Activated naive CD4-positive, alpha-beta T cell treated with anti-CD3 and anti-CD28 coated beads for 36 hours (primary cell): ENCODE measurements at places on chromosomes 1 and 21. TPM values are rescaled to one million over a fixed set of nuclear protein-coding genes. Genes with fewer than 3 reads are reported as not detected.

The ERICH3 gene
- not detected for total RNA-seq

DNA sequence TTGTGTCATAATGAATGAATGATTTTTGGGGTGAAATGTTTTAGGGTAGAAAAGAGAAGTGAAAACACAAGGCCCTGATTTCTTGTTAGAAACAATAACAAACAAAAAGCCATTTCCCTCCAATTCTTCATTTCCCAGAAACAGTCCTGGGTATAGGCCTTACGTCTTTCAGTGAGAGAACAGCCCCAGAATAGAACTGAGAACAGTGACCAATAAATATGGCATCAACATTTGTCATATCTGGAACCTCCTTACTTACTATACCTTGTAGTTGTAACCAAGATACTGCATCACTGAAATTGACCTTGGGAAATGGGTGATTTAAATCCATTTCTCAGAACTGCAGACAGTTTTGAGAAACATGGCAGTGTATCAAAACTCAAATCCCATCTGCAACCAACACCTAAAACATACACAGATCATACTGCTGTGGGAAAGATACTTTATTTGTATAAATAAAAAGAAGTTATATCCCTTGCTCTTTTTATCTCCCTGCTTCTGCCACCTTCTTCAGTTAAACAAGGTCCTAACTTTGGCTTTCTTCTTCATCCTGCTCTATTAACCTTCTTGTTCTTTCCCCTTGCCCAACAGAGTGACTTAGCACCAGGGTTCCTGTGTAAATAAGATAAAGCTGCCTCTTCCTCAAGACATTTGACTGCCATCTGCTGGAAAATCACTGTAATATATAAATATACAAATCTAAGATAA is 19.5 kb downstream of the XKR8 start:
- no peak for DNase-seq

DNA sequence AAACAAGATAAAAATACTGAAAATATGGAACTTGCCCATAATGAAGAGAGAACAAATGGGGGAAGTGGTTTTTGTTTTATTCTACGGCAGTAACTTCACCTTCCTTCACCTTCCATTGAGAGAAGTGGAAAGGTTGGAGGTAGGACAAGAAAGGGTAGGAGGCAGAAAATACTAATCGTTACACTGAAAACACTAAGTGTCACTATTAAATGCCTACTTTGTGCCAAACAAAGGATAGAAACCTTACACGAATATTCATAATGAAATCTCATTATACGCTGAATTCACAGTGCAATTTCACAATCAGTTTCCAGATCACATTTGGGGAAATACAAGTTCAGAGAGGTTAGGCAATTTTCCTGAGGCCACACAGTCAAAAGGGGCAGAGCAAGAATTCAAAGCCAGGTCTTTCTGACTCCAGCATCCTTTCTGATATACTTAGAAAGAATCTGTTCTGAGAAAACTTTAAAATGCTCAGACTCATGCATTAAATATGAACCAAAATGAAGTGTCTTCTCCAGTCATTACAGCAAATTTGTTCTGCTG is 3.0 kb downstream of the TIAM1 start:
- DNase-seq = peak; percentile 70

The GJA9 gene
- not detected for total RNA-seq

- no peak for DNase-seq
Measured at GRCh38 chr1:94202241-94202640, 35.1 kb downstream of the ARHGAP29 start.

DNA sequence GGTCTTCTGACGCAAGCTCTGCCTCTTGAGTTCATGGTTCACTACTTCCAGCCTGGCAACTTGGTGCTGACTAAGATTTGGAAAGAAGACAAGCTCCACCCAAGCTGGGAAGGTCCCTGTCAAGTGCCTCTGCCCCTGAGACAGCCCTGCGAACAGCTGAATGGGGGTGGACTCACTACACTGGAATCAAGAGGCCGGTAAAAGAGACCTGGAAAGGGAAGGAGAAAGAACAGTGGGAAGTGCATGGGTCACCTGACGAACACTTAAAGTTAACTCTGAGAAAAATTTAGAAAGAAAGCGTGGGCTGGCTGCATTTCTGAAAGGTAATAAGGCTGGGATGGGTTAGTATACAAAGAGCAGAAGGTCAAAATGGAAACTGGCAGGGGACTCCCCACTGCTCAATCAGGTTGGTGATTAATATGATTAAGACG is 26.1 kb upstream of the ZNF496 start:
- DNase-seq = no peak

DNA sequence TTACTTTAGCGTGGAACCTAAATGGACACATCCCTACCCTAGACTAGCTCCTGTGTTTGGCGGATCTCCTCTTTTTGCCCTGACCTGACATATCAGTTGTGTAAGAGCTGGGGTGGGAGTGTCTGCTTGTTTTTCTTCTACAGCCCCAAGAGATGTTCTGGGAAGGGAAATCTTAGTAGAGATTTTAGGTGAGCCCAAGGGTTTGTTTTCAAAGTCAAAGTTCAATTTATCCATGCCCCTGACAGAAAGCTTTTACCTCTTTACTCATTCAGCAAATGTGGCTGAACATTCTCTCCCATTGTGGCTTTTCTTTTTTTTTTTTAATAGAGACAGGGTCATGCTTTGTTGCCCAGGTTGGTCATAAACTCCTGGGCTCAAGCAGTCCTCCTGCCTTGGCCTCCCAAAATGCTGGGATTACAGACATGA is 7.3 kb upstream of the TARS2 start:
- no peak for DNase-seq

The MATN1 gene
- total RNA-seq = 0.37 TPM

- DNase-seq = no peak
Measured at GRCh38 chr1:43388613-43389012, 987 bp downstream of the MED8 start.

GRCh38 chr1:112879834-112880233 is 76.2 kb downstream of the SLC16A1 start:
- DNase-seq = no peak

The SPRR5 gene
- not detected for total RNA-seq

DNA sequence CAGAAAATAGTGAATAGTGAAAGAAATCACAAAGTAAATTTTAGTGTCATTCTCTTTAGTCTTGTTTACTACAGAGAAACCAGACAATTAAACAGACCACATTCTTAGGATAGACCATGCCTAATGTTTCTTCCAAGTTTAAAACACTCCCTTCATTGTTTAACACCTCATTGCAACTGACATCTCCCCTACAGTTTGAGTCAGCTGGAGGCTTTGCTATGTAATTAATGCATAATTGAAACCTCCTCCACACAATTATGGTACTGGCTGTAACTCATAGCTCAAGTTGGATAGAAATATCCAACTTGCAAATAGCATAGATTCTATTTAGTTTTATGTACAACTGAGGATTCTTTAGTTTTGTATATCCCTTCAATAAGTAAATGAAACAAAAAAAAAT is 35.2 kb upstream of the B3GALT2 start:
- DNase-seq = no peak

The TAS1R3 gene
- total RNA-seq = 0.14 TPM

- no peak for DNase-seq
Measured at GRCh38 chr21:35737449-35737848, 322.9 kb downstream of the SETD4 start.

GRCh38 chr21:29271927-29272333 is 26.8 kb upstream of the BACH1 start:
- no peak for DNase-seq

- no peak for DNase-seq
Measured at GRCh38 chr1:170885551-170885950, 49.8 kb upstream of the MROH9 start.

- DNase-seq = no peak
Measured at GRCh38 chr1:202671399-202671798, 38.9 kb downstream of the SYT2 start.

DNA sequence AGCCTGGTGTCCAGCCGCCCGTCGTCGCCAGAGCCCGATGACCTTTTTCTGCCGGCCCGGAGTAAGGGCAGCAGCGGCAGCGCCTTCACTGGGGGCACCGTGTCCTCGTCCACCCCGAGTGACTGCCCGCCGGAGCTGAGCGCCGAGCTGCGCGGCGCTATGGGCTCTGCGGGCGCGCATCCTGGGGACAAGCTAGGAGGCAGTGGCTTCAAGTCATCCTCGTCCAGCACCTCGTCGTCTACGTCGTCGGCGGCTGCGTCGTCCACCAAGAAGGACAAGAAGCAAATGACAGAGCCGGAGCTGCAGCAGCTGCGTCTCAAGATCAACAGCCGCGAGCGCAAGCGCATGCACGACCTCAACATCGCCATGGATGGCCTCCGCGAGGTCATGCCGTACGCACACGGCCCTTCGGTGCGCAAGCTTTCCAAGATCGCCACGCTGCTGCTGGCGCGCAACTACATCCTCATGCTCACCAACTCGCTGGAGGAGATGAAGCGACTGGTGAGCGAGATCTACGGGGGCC is 1.2 kb downstream of the OLIG2 start:
- DNase-seq = no peak

The PDPN gene
- total RNA-seq = not detected

- DNase-seq = no peak
Measured at GRCh38 chr1:43405876-43406234, 16.2 kb downstream of the SZT2 start.

GRCh38 chr1:65596768-65597167 is 176.3 kb downstream of the LEPR start:
- DNase-seq = no peak

DNA sequence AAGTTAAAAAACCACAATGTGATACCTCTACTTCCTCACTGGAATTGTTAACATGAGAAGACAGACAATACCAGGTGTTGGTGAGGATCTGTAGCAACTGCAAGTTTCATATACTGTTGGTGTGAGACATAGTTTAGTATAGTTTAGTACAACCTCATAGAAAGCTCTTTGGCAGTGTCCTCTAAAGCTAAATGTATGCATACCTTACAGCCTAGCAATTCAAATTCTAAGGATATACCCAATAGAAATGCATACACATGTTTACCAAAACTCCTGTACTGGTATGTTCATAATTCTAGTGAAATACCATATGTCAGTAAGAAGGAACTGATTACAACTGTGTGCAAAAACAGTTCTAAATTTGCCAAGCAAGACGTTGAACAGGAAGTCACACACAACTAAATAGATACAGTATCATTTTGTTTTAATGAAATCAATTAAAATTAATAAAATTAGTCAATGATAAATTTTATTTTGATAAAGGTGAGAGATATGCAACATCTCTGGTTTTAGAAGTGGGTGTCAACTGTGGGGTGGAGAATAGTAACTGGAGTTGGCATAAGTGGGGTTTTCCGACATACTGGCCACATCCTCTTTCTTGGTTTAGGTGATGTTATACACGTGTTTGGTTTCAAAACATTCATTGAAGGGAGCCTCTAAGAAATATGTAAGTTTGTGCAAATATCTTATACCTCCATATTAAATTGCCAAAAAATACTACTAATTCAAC is 450.7 kb downstream of the PTPRC start:
- peak; percentile 58 for DNase-seq

The PLOD1 gene
- 6.7 TPM for total RNA-seq

DNA sequence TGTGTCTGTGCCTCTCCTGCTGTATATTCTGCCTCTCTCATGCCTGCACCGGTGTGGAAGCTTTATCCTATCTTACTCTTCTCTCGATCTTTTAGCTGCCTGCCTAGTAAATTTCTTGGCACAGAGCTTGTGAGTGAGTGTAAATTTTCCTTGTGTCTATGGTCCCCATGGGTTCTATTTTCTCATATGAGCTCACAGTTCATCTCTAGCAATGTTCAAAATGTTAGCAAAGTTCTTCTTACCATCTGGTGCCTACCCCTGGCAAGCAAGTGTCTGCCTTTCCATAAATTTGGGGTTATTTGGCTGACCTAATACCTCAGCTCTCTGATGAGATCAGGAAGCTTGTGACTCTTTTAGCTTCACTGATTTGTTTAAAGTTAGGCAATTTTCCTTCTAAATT is 572.1 kb upstream of the BRINP3 start:
- DNase-seq = no peak

The OR2T34 gene
- total RNA-seq = not detected

- DNase-seq = no peak
Measured at GRCh38 chr1:58883888-58884482, 100.1 kb upstream of the JUN start.

DNA sequence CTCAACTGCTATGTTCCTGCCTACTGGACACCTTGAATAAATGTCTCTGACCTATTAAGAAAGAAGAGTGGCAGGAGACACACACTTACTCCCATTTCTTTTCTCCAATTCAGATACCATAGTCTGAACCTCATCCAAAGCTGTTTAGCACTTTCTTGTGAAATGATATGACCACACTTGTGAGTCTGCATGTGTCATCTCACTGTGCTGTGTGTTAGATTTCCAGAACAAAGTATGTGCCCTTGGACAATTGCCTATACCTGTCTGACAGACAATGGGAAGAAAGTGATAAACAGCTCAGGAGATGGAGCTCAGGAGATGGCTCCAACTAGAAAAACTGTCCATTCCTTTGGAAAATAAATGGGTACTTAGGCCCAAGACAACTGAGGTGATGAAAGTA is 48.4 kb downstream of the USP48 start:
- no peak for DNase-seq
